ENCODE measurements at places on chromosomes 5 and 9.

DNA sequence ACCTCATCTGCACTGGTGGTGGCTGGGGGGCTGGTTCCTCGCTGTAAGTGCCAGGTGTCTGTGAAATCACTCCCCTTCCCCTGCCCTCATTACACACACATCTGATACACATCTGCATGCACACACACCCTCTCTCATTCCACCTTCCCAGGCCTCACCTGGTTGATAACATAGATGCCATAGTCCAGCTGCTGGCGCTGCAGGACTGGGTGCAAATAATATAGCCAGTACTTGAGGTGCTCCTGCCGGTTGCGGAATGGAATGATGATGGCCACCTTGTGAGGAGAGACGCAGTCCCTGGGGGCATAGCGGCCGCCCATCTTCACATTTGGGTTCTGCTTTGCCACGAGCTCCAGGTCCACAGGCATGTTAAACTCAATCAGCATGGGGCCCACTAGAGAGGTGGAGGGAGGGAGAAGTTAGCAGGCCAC, 32.1 kb downstream of the B4GALT1 start:
- peaks cover 40% of the 10 kb centered on the region for H3K36me3 ChIP-seq
- H3K4me1 ChIP-seq, result peaks cover 65% of the 10 kb centered on the region
- H3K4me3 ChIP-seq, result no peak overlapping the region

GRCh38 chr5:39674209-39675082, 249.7 kb upstream of the DAB2 start:
- no peaks in the 10 kb centered on the region for H3K36me3 ChIP-seq
- no peak overlapping the region for H3K27ac ChIP-seq
- no peak overlapping the region for H3K4me3 ChIP-seq
- no peaks in the 10 kb centered on the region for H3K4me1 ChIP-seq
- H3K27me3 ChIP-seq, result no peaks in the 10 kb centered on the region

DNA sequence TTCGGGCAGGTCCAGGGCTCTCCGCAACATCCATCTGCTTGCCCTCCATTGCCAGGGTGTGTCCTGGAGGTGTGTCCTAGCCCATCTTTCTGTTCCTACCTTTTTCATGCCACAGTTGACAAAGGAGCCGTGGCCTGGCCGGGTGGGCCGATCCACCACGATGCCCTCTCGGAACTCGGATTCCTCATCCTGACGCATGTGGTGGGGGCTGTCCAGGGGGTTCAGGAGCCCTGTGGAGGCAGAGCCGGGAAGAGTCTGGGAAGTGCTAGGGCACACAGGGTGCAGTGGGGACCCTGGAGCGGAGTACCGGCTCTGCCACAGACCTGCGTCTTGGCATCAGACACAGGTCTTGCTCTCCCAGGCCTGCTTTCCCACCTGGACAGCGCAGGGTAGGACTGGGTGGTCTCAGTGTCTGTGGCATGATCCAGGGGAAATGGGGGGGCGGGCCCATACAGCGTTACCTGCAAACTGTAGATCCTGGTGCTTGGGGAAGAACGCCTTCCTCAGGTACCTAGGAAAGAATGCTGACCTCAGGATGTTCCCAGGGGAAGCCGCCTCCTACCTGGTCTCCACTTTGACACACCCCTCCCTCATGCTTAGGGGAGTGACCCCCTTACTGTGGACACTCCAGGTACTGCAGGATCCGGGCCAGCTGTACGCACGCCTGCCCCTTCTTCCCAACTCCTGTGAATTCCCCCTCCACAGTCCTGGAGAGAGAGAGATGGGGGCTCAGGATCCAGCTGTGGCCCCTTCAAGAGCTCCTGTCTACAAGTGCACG, 3.5 kb downstream of the SPOUT1 start:
- H3K36me3 ChIP-seq, result peaks cover 48% of the 10 kb centered on the region
- H3K4me3 ChIP-seq, result no peak overlapping the region
- no peaks in the 10 kb centered on the region for H3K27me3 ChIP-seq
- DNase-seq, result no peak
- no peak overlapping the region for H3K27ac ChIP-seq

DNA sequence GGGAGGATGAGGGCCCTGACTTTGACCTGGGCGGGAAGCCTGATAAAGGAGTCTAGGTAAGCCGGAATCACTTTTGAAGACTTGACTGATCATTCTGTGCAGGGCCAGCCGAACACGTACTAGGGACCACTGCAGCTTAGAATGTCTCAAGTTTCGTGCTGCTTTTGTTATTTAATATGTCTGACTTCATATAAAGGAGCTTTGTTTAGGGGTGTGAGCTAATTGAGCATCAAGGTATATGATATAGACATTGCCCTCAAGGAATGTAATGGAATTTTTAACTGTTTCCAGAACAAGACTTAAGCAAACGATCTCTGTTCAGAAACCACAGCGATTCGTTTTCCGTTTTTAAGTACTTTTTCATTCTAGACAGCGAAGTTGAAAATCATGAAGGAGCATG, 173.0 kb downstream of the SEMA6A start:
- H3K27me3 ChIP-seq, result no peaks in the 10 kb centered on the region
- H3K4me3 ChIP-seq, result no peak overlapping the region
- H3K4me1 ChIP-seq, result no peaks in the 10 kb centered on the region
- H3K27ac ChIP-seq, result no peak overlapping the region

DNA sequence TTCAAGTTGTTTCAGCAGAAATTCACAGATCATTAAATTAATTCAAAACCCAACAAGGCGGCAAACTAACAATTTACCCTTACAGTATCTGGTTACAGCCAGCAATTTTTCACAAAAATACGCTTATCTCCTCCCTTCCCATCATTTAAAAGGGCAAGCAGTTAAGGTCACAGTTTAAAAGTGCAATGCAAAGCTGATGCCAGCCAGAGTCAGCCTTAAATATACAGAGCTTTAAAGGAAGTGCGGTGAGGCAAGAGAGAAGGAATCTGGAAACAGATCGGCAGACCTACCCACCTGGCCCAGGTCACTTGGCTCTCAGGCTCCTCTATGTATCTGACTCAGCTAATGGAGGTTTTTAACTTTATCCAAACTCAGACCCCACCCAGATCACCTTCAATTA, 31.0 kb downstream of the EPB41L4A start:
- H3K27me3 ChIP-seq, result no peaks in the 10 kb centered on the region
- DNase-seq, result no peak
- H3K4me1 ChIP-seq, result no peaks in the 10 kb centered on the region

DNA sequence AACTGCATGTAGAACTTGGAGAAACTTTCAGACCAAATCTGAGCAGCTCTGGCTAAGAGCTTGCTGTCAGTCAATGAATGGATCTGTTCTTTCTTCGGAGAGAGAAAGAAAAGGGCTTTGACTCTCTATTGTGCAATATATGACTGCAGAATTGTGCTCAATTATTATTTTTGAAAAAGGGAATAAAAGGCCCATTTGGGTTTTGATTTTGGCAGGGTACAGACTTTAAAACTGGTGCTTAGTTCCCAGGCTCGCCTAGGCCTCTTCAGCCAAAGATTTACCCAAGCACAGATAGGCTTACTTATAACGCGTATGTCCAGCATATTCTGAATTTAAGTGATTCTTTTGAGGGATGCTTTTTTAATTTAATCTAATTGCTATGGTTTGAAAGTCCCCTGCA, 59.3 kb downstream of the RETREG1 start:
- H3K36me3 ChIP-seq, result no peaks in the 10 kb centered on the region
- no peak overlapping the region for H3K4me3 ChIP-seq
- H3K27me3 ChIP-seq, result no peaks in the 10 kb centered on the region
- no peak for DNase-seq
- H3K4me1 ChIP-seq, result no peaks in the 10 kb centered on the region

- no peak overlapping the region for H3K4me3 ChIP-seq
- H3K27ac ChIP-seq, result no peak overlapping the region
- no peaks in the 10 kb centered on the region for H3K4me1 ChIP-seq
- no peaks in the 10 kb centered on the region for H3K36me3 ChIP-seq
- no peak for DNase-seq
Measured at GRCh38 chr5:150329038-150329437, 26.3 kb upstream of the ARSI start.

All from upper lobe of right lung (tissue), 1 donor.